ENCODE measurements at places on chromosomes 6 and 20. TPM values are rescaled to one million over a fixed set of nuclear protein-coding genes. Genes with fewer than 3 reads are reported as not detected.

The FRS3 gene
- 2.7 TPM for polyA plus RNA-seq

The BPIFB1 gene
- polyA plus RNA-seq: not detected

The RAD21L1 gene
- not detected for polyA plus RNA-seq

The RIPOR2 gene
- polyA plus RNA-seq: not detected

The SLC17A3 gene
- not detected for polyA plus RNA-seq

The PRR18 gene
- not detected for polyA plus RNA-seq

The GRM1 gene
- polyA plus RNA-seq: not detected

The CLIC5 gene
- not detected for polyA plus RNA-seq

Measured in foreskin keratinocyte (primary cell).